Activated T-helper 1 cell treated with Interleukin-2 at 50 U/mL for 16 hours (primary cell): ENCODE measurements at places on chromosomes 7 and 10.

DNA sequence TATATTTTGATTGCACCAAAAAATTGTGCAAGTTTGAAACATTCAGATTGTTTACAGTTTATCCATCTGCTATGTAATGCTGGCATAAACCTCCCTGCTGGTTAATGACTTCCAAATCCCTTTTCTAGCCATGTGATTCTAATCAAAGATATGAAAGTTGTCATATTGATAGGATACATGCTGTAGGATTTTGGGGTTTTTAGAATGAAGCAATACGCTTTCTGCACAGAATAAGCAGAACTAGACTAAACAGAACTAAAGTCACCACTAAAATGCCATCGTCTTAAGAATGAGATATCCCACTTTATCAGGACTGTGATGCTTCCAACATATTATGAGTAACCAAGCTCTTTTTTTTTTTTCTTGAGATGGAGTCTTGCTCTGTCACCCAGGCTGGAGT lies 856 bp downstream of the SSMEM1 start:
- no peak for DNase-seq

GRCh38 chr10:123147635-123148413 lies at the start of gene HMX2:
HMX2 (plus strand) TSS chr10:123148136; CDS start chr10:123148379, 243 bp downstream.
- DNase-seq: no peak

GRCh38 chr10:58979711-58980110 lies 196.7 kb upstream of the PHYHIPL start:
- no peak for DNase-seq

DNA sequence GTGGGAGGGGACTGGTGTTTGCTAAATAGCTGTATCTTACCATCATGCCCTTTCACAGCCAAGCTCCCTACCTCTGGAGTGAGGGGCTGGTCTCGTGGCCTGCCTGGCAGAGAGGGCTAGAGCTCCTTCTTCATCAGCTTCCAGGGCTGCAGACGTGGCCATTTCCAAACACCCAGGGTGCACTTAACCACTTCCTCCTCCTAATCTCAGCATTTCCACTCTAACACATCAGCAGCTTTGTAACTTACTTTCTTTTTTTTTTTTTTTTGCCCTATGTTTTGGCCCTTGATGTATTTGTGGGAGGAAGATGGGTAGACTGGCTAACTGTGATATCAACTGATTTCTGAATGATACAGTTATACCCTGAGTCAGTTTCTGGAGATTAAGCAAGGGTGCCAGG lies 27.4 kb downstream of the LRRC4 start:
- DNase-seq: no peak

- DNase-seq: peak; percentile 82
These were observed 40.3 kb downstream of the RGS10 start for GRCh38 chr10:119502209-119502608.

DNA sequence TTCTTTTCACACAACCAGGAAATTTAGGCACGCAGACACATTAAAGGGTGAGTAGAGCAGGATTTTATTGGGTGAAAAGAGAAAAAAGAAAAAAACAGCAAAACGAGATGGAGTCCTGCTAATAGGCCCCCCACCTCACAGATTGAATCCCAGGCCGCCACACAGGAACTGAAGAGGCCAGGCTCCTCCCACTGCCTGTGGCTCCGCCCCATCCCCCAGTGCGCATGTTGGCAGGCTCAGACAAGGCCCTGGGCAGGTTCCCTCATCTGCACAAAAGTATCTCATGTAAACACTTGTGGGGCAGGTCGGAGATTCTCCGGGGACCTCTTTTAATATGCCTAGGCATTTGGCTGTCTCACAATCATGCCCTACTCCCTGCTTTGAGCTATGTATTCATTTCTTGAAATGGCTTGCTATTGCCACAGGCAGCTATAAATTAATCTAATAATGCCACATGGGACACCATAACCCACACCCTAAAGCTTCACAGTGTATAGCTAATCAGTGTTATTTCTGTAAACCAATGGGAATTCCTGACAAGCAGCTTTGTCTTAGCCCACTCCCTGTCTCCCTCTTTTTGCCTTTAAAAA lies 76.2 kb upstream of the KIF5B start:
- no peak for DNase-seq

DNA sequence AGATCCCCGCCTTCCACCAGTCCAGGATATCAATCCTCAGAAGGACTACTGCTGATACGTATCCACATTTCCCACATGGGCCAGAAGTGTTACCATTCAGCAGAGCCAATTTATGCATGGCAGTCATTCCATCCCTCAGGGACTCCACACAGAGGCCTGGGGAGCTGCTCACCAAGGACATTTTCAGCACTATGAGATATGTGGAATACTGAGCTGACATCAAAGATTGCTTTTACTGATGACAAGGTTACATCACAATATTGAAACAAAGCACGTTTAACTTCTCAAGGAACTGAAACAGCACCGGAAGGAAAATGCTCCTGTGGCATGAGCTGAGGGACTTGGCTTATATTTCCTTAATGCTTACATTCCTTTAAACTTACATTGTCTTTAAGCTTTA lies 335.1 kb downstream of the BMPER start:
- no peak for DNase-seq

- no peak for DNase-seq
These were observed 155.3 kb upstream of the AKR1E2 start for GRCh38 chr10:4670737-4671136.

- no peak for DNase-seq
These were observed 19.3 kb downstream of the VKORC1L1 start for GRCh38 chr7:65892161-65892560.

GRCh38 chr10:46536171-46536570 lies 20.3 kb downstream of the GPRIN2 start:
- DNase-seq: no peak

- no peak for DNase-seq
These were observed 3.7 kb downstream of the AGR2 start for GRCh38 chr7:16801111-16801542.

DNA sequence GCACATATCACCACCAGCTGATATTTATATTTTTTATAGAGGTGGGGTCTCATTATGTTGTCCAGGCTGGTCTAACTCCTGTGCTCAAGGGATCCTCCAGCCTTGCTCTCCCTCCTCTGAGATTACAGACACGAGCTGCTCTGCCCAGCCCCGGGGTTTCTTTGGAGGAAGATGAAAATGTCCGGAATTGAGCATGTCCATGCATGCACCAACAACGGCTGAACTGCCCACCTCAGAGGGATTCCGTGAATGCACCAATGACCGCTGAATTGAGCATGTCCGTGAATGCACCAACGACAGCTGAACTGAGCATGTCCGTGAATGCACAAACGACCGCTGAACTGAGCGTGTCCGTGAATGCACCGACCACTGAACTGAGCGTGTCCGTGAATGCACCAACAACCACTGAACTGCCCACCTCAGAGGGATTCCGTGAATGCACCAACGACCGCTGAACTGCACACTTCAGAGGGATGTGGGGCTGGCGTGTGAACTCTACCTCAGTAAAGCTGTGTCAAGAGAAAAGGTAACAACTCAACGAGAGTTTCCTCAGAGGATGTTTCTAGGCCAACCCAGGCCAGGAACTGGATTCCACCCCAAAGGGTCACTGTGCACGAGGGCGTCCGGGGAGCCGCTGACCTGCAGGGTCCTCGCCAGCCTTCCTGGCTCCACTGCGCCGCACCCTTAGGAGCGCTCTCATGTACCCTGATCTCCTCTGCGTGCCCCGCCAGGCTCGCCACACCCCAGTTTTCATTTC lies 34.9 kb upstream of the INPP5A start:
- no peak for DNase-seq

DNA sequence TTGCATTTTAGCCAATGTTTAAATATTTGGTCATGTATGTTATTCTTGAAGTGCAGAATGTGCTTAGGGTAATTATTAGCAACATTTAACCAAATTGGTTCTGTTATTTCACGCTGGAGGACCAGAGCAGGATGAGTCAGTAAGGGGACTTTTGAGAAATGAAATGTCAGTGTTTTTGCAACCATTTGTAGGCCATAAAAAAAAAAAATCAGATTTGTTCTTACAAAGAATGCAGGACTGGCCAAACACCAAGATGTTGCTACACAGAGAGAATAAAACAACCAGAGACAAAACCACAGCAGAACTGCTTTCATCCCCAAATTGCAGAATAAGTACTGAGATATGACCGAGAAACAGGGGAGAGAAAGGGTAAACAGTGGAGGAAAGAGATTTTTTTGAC lies 62.1 kb downstream of the TPST1 start:
- no peak for DNase-seq

GRCh38 chr7:69180662-69181061 lies 417.6 kb upstream of the AUTS2 start:
- DNase-seq: no peak

DNA sequence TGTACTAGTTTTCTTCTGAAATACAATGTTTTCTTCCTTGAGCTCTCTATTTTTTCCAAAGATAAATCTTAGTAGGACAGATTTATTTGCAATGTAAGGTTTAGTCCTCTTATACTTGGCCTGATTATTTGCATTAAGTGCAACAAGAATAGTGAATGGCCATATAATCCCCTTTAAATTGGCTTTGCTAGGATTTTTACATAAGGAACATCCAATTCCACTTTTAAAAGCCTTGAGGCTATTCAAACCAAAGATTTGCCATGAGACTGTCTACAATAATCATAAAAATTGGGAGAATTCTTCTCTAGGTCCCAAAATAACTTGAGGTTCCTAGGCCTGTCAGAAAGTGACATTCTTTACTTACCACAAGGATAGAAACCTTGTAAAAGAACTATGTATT lies 128.6 kb upstream of the THSD7A start:
- DNase-seq: no peak

GRCh38 chr10:99459217-99459616 lies 28.8 kb upstream of the GOT1 start:
- DNase-seq: no peak

DNA sequence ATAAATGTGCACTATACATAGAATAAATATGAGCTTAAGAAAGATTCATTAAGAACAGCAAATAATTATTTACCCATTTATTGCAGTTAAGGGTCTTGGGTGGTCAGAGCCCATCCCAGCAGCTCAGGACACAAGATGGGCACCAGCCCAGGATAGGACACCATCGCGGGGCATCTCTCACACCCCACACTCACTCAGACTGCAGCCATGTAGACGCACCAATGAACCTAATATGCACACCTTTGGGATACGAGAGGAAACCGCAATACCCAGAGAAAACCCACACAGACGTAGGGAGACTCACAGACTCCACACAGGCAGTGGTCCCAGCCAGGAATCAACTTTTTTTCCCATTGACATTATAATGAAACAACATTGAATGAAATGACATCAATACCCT lies 36.0 kb downstream of the CARD11 start:
- no peak for DNase-seq

- DNase-seq: no peak
These were observed 198.3 kb downstream of the GRID1 start for GRCh38 chr10:86168256-86168655.

- DNase-seq: no peak
These were observed 177.5 kb downstream of the ANK3 start for GRCh38 chr10:60212195-60212594.

DNA sequence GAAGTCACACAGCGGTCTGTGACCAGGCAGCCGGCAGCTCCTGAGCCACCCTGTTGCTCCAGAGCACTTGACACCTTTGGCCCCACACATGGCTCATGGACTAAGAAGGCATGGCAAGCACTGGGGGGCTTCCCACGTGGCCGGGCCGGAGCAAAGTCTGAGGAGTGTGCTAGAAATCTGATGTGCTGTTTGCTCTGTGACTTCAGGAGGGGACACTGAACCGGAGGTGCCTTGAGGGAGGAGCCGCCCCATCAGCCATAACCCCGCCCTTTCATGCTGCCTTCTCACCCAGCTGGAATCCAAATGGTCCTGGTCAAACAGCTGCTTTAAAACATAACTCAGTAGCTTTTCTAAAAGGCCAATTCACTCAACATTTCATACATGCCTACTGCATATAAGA lies 33.5 kb downstream of the PROSER2 start:
- no peak for DNase-seq

GRCh38 chr7:156680281-156680680 lies 39.7 kb downstream of the RNF32 start:
- DNase-seq: no peak

- no peak for DNase-seq
These were observed 31.3 kb downstream of the PLXNA4 start for GRCh38 chr7:132544999-132545398.

GRCh38 chr7:147400221-147400689 lies 1190.3 kb upstream of the C7orf33 start:
- no peak for DNase-seq

DNA sequence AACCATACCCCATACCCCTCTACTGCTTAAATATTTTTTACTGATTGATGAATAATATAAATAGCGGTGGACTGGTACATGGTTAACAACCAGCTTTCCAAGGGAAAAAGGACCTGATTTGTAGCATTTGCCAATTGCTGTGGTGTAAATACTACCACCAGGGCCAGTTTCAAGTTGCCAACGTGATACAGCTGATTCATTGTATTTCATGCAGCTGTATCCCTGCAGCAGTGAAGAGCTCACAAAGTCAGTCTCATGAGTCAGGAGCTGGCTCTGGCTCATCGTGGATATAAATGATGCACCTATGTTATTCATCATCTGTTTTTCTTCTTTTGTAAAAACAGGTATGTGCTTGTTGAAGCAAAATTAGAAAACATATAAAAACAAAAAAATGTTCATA lies 15.2 kb downstream of the CALML5 start:
- no peak for DNase-seq

DNA sequence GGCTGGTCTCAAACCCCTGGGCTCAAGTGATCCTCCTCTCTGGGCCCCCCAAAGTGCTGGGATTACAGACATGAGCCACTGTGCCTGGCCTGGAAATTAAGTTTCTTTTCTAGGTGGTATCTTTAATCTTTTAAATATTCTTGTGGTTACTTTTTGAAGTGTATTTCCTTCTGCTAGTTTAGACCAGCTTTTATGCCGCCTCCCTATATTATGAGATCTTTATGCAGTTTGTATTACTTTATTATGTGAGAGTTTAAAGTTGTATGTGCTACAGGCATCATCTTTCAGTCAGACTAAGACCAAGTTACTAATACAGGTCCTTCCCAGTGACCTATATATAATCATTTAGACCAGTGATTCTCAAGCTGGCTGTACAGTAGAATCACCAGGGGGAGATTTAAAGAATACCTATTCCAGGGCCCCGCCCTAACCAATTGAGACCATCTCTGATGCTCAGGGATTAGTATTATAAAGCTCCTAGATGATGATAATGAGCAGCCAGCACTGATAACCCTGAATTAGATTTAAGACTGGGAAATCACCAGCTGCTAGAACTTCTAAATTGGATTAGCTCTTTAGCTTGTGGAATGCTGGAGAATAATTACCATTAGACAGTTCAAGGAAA lies 11.3 kb downstream of the INPP5F start:
- DNase-seq: no peak
